Activated naive CD8-positive, alpha-beta T cell treated with anti-CD3 and anti-CD28 coated beads, Interleukin-2, amount 50 U/mL, for 24 hours (primary cell): ENCODE measurements at places on chromosomes 16 and 17.

GRCh38 chr17:38867179-38867967, 2.5 kb upstream of the LASP1 start:
- peak; percentile 74 for DNase-seq

DNA sequence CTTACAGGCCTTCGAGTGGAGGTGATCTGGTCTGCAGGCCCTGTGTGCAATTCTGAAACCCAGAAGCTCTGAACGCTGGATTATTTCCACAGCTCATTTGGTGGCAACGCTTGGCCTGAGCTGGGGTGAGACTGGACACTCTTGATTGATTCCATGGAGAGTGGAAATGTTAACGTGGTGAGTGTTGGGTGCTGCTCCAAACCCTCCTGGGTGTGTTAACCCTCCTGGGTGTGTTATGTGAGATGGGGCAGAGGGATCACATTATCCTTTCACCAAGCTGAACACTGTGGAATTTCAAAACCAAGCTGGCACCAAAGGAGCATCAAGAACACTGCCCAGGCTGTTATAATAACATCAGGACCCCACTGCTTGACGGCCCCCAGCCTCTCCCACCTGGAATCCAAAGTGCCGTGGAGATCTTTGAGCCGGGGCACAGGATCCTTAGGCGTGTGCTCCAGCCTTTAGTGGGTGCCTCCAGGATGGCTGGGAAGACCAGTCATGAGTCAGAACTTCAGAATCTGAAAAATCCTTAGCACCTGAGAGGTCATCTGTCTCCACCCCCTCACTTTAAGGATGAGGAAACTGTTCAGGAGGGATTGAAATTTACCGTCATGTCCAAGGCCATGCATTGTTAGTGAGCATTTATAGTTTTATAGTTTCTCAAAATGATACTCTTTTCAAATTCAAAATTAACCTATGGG, 75.0 kb downstream of the RPTOR start:
- DNase-seq: no peak

- no peak for DNase-seq
Observed at GRCh38 chr17:32621612-32622312, 135.0 kb downstream of the CDK5R1 start.

- DNase-seq: no peak
Observed at GRCh38 chr17:28196636-28197035, 122.4 kb upstream of the TMEM97 start.

GRCh38 chr16:67397036-67397801, 3.9 kb upstream of the TPPP3 start:
- no peak for DNase-seq

DNA sequence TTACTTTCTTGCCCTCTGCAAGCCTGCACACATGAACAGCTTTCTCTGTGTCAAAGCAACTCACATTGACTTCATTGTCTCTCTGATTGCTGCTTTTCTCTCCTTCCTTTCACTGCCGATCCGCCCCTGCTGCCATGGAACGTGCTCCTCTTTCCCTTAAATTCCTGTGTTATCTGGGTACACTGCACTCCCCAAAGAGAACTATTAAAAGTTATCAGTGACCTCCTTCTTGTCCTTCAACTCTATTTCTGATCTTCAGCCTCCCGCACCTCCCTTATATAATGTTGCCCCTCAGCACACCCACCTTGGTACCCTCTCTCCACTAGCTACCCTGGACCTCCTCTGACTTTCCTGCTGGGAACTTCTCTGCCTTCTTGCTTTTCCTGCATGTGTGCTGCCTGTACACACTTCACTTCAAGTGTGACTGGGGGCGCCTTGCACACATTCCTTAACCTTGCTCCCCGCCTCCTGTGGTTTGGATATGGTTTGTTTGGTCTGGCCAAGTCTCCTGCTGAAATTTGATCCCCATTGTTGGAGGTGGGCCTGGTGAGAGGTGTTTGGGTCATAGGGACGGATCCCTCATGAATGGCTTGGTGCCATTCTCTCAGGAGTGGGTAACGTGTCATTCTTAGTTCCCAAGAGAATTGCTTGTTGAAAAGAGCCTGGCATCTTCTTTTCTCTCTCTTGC, 26.7 kb upstream of the PMP22 start:
- no peak for DNase-seq

DNA sequence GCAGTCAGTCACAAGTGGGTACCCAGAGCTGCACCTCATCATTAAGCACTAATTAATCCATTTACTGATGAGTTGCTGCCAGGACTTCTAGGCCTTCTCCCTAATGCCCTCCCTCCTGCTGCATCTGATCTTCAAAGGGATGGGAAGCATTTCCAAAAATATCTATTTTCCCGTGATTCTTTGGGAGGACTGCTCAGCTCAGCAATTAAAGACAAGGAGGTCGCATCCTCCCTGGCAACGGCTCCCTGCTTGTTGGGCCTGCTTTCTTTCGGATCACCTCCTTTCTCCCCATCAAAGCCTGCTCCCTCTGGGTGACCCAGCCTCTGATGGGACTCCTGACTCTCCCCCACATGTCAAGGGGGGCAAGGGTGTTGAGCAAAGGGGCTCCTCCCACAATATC, 26.0 kb upstream of the SPPL2C start:
- DNase-seq: no peak

DNA sequence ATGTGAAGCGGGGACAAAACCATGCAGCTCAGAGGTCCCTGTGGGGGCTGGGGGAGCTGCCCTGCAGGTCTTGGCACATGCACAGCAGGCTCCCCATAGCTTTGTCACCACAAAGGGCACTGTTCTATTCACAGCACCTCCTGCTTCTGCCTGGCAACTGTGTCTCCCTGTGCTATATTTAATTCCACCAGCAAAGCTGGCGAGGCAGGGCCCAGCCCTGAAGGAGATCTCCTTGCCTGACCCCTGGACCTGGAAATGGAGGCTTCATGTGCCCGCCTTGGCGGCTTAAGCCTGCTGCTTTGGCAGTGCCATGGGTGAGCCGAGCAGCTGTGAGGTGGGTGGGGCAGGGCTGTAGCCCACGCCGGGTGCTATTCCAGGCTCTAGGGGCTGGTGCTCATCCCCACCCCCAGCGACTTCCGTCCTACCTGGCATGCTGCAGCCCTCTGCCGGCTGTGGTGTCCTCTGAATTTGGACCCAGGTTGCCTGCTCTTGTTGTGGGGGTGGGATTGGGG, 6.8 kb downstream of the LDHD start:
- DNase-seq: no peak

DNA sequence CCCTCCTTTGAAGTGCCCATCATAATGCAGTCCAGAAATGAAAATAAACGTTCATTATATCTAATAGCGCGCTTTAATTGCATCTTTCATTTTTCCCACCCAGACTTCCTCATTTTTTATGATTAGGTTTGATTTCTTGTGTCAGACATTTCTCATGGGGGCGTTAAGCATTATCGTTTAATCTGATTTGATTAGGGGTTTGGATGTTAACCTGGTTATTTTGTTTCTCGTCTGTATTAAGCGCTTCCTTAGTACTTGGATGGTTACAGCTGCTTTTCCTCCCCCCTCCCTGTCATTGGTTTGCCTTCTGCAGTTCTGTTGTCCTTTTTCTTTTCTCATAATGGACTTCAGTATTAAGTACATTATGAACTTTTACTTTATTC, 540 bp downstream of the MFSD11 start:
- DNase-seq: no peak

DNA sequence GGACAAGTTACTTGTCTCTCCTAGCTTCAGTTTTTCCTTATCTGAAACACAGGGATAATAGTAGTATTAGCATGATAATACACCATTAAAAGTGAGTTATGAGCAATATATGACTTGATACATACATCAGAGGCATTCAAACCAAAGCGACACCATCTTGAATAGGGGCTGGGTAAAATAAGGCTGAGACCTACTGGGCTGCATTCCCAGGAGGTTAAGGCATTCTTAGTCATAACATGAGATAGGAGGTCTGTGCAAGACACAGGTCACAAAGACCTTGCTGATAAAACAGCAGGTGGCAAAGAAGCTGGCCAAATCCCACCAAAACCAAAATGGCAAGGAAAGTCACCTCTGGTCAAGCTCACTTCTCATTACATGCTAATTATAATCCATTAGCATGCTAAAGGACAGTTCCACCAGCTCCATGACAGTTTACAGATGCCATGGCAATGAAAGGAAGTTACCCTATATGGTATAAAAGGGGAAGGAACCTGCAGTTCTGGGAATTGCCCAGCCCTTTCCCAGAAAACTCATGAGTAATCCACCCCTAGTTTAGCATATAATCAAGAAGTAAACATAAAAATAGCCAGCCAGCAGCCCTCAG, 37.2 kb upstream of the HS3ST3A1 start:
- no peak for DNase-seq

DNA sequence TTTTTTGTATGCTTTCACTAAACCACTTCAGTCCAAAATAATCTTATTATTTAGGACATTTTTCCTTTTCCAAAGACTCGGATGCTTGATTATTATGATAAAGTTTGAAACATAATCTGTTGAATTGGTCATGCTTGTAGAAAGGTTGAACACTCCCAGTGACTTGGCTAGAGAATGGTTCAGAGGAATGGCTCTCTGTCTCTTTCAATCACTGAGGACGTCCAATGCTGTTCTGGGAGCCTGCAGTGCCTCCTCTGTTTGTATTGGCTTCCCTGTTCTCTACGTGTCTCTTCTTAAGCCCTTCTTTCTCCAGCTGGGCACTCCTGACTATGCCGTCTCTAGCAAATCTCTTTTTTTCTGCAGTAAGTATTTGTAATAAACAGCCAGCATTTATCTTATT, 369.0 kb upstream of the DYNLRB2 start:
- DNase-seq: no peak

GRCh38 chr17:48074322-48075081, 26.3 kb downstream of the NFE2L1 start:
- DNase-seq: peak; percentile 79

GRCh38 chr17:81026266-81027036, 8.5 kb upstream of the BAIAP2 start:
- no peak for DNase-seq

GRCh38 chr17:19645734-19646201, 2.8 kb upstream of the ALDH3A2 start:
- peak; percentile 54 for DNase-seq

GRCh38 chr16:20899071-20899470, 1.1 kb downstream of the DCUN1D3 start:
- no peak for DNase-seq

GRCh38 chr16:28324235-28324886, 32.0 kb downstream of the SBK1 start:
- DNase-seq: no peak

- peak; percentile 53 for DNase-seq
Observed at GRCh38 chr17:19867329-19868078, at the start of gene ULK2. ULK2 (minus strand) TSS chr17:19867936; CDS start chr17:19867417, 519 bp downstream.

DNA sequence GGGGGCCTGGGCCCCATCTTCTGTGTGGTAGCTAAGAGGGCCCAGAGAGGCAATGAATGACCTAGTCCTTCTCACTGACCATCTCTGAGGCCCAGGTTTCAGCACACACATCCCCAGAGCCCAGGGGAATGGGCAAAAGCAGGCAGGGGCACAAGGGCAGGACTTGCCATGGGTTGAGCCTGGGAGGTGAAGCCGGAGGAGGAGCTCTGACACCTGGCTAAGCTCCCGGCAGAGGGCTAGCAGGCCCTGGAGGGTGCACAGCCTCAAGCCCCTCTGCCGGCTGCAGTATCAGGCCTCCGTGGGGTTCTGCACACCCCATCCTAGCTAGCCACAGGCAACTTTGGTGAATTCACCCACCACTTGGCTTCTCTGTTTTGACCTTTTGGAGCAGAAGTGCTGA, 5.3 kb downstream of the SRCIN1 start:
- DNase-seq: no peak

DNA sequence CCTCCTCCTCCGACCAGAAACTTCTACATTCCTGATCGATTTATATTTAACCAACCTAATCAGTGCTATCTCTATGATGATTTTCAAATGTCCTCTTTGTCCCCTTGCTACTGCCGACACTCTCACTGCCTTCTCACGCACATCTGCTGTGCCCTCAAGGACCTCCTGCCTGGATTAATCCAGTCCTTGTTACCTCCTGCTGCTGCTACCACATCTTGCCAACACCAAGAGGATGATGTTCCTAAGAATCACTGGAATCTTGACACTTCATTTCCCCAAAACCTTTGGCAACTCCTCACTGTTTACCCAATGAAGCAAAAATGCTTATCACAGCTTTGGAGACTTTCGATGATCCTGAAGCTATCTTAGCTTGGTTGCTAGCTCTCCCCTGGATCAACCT, 287.3 kb upstream of the AXIN2 start:
- no peak for DNase-seq

GRCh38 chr17:2981325-2981724, 82.1 kb downstream of the OR1D5 start:
- DNase-seq: no peak

DNA sequence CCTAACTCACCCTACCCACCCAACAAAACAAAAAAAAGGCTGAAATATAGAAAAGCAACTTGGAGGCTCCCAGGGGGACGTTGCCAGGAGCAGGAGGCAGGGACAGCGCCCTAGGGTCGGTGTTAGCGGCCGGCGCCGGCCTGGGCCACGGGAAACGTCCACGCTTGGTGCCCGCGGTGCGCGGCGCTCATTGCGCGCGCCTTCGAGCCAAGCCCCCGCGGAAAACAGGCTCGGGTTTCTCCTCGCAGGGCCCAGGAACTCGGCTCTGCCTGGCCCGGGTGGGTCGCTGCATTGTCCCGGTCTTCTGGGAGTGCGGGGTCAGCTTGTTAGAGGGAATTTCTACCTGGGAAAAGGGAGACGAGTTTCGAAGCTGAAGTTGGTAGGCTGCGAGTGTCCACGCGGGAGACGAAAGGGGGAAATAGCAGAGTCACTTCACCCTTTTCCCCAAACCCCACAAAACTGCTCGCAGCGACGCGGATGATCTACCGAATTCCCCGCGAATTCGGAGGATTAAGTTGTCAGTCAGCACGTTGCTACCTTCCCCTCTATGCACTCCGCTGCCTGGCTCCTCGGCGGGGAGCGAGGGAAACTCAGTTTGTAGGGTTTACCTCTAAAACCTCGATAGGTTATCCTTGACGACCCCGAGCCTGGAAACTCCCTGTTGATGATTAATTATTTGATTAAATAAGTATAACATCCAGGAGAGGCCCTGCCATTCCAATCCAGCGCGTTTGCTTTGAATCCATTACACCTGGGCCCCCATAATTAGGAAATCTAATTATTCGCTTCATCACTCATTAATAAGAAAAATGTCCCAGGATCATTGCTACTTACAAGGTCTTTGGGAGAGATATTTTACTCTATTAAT, 751 bp upstream of the FOXC2 start:
- DNase-seq: no peak
